ENCODE measurements at places on chromosomes 6 and 20. TPM values are rescaled to one million over a fixed set of nuclear protein-coding genes. Genes with fewer than 3 reads are reported as not detected.

- H3K27me3 ChIP-seq, result no peaks in the 10 kb centered on the region
- H3K4me1 ChIP-seq, result no peaks in the 10 kb centered on the region
- peak overlapping the region; percentile 86 for H3K4me3 ChIP-seq
- no peak for DNase-seq
- peak overlapping the region; percentile 92 for H3K27ac ChIP-seq
- H3K36me3 ChIP-seq, result no peaks in the 10 kb centered on the region
Measured at GRCh38 chr6:70666706-70667105, 977 bp upstream of the SMAP1 start.

- H3K36me3 ChIP-seq, result no peaks in the 10 kb centered on the region
- no peak for DNase-seq
- no peak overlapping the region for H3K4me3 ChIP-seq
- no peak overlapping the region for H3K27ac ChIP-seq
- H3K4me1 ChIP-seq, result no peaks in the 10 kb centered on the region
Measured at GRCh38 chr6:20939161-20939775, 405.0 kb downstream of the CDKAL1 start.

DNA sequence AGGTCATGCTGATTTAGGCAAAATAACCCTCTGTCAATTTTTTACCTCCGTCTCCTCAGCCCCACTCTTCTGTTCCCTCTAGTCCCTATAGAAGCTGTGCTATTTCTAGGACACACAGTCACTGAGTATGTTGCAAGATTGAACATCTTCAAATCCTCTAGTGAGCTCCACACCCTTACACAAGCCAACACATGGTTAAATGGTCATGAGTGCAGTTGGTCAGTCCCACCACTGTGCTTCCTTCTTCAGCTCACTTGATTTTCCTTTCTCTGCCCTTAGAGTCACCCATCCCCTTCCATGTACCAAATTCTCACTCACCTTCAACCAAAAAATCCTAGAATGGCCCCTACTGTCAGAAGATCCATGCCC, 48.2 kb upstream of the F13A1 start:
- H3K36me3 ChIP-seq, result no peaks in the 10 kb centered on the region
- no peak overlapping the region for H3K4me3 ChIP-seq
- no peak overlapping the region for H3K27ac ChIP-seq
- DNase-seq, result no peak
- H3K27me3 ChIP-seq, result no peaks in the 10 kb centered on the region

- DNase-seq, result no peak
- no peak overlapping the region for H3K27ac ChIP-seq
- H3K27me3 ChIP-seq, result no peaks in the 10 kb centered on the region
- peaks cover 10% of the 10 kb centered on the region for H3K4me1 ChIP-seq
- no peaks in the 10 kb centered on the region for H3K36me3 ChIP-seq
- H3K4me3 ChIP-seq, result no peak overlapping the region
Measured at GRCh38 chr20:31687777-31688176, 34.9 kb downstream of the BCL2L1 start.

- H3K4me3 ChIP-seq, result no peak overlapping the region
- DNase-seq, result peak; percentile 83
- H3K4me1 ChIP-seq, result peaks cover 34% of the 10 kb centered on the region
- peak overlapping the region; percentile 70 for H3K27ac ChIP-seq
- H3K27me3 ChIP-seq, result no peaks in the 10 kb centered on the region
- no peaks in the 10 kb centered on the region for H3K36me3 ChIP-seq
Measured at GRCh38 chr6:2733324-2733723, 17.4 kb downstream of the MYLK4 start.

HMGN3 gene
- total RNA-seq, result 134 TPM

MYB gene
- 3.7 TPM for total RNA-seq
